Frontal cortex (tissue), 4 donors: ENCODE measurements at places on chromosomes 16 and 17. TPM values are rescaled to one million over a fixed set of nuclear protein-coding genes. Genes with fewer than 3 reads are reported as not detected.

The OR3A2 gene
- 2.4 TPM for total RNA-seq

The CLEC3A gene
- under 0.01 TPM for total RNA-seq

The DPH1 gene
- total RNA-seq, result 21.6 TPM

The RRN3 gene
- 84.4 TPM for total RNA-seq
